CD4-positive, CD25-positive, alpha-beta regulatory T cell (primary cell): ENCODE measurements at places on chromosomes 4 and X.

- DNase-seq, result no peak
These were observed 106.1 kb downstream of the ARAP2 start for GRCh38 chr4:36138220-36138619.

- DNase-seq, result no peak
These were observed 154.4 kb downstream of the AMMECR1 start for GRCh38 chrX:110163488-110163887.

DNA sequence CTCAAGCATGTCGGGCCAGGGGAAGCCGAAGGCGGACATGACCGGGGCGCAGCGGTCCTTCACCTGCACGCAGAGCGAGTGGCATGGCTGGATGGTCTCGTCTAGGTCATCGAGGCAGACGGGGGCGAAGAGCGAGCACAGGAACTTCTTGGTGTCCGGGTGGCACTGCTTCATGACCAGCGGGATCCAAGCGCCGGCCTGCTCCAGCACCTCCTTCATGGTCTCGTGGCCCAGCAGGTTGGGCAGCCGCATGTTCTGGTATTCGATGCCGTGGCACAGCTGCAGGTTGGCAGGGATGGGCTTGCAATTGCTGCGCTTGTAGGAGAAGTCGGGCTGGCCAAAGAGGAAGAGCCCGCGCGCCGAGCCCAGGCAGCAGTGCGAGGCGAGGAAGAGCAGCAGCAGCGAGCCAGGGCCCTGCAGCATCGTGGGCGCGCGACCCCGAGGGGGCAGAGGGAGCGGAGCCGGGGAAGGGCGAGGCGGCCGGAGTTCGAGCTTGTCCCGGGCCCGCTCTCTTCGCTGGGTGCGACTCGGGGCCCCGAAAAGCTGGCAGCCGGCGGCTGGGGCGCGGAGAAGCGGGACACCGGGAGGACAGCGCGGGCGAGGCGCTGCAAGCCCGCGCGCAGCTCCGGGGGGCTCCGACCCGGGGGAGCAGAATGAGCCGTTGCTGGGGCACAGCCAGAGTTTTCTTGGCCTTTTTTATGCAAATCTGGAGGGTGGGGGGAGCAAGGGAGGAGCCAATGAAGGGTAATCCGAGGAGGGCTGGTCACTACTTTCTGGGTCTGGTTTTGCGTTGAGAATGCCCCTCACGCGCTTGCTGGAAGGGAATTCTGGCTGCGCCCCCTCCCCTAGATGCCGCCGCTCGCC lies at the start of gene SFRP2:
Gene SFRP2, minus strand, starts transcription at position 671 of the 864 bp plus-strand sequence. Its CDS starts 248 bp downstream, at position 423.
- DNase-seq, result no peak

DNA sequence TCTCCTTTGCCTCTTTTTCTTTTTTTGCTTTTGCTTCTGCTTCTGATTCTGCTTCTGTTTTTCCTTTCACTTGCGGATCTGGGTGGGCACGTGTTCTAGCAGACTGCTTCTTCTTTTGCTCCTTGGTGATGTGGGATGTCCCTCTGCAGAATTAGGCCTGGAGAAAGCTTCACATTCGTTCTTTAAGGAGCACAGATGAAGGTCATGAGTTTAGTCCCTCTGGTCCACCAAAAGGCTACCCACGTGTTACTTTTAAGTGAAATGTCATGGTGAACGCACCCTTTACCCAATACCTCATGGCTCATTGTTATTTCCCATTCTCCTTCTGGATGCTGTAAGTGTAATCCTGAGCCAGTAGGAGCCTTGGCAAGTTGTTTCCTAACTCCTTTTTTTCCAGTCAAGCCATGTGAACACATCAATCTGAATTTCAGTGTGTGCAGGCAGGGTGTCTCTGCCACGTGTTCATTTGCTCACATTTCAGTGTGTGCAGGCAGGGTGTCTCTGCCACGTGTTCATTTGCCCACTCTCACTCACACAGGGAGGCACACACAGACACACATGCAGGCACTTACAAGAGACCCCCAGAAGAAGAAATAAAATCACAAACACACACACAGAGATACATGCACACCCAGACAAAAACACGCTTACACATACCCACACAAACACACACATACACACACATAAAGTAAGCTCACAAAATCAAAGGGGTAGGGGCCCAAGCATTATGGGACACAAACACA lies 36.9 kb downstream of the NBDY start:
- DNase-seq, result no peak

- DNase-seq, result no peak
These were observed 92.5 kb downstream of the PPEF1 start for GRCh38 chrX:18799911-18800310.

GRCh38 chrX:49071877-49072711 lies 1.7 kb downstream of the PRAF2 start:
- no peak for DNase-seq

DNA sequence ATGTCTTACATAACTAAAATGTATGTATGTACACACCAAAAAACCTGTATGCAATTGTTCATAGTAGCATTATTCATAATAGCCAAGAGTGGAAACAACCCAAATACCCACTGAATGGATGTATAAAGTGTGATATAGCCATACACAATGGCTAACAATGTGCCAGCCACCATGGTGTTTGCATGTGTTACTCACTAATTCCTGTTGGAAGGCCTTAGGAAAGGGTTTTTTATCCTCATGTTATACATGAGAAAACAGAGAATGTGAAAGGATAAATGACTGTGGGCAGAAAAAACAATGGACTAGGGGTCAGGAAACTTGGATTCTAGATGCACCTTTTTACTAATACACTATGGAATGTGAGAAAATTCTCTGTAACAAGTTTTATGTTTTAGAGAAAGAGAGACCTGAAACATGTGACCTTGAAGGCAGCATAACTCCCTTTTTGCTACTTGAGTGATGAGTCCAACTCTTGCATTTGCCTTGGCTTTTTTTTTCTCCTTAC lies 55.7 kb downstream of the TIGD2 start:
- DNase-seq, result no peak

- DNase-seq, result no peak
These were observed 927.8 kb downstream of the STPG2 start for GRCh38 chr4:97215409-97215941.

- DNase-seq, result no peak
These were observed 254.2 kb upstream of the NWD2 start for GRCh38 chr4:36990128-36990872.

DNA sequence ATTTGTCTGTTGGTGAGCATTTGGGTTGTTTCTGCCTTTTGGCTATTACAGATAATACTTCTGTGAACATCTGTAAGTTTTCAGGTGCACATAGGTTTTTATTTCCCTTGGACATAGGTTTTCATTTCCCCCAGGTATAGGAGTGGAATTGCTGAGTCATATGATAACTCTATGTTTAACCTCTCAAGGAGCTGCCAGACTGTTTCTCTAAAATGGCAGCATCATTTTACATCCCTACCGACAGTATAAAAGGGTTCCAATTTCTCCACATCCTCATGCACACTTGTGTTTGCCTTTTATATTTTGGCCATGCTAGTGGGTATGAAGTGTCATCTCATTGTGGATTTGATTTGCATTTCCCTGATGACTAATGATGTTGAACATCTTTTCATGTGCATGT lies 53.5 kb downstream of the TMEM164 start:
- DNase-seq, result no peak

DNA sequence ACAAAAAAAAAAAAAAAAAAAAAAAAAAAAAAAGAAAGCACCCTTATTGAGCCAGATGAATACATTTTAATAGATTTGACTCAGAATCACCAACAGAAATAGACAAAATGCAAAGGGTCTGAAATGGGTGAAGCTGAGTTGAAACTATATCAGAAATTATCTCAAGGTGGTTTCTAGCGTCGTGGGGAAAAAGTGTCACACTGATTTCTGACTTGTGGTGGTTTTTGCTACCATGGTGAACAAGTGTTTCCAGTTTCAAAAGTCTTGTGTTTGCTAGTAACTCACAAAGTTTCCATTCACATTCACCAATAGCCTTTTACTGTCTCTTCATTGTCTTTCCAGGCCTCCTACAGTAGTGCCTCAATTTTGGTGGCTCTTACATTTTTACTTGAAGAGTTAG lies 135.5 kb downstream of the ARHGAP24 start:
- no peak for DNase-seq

DNA sequence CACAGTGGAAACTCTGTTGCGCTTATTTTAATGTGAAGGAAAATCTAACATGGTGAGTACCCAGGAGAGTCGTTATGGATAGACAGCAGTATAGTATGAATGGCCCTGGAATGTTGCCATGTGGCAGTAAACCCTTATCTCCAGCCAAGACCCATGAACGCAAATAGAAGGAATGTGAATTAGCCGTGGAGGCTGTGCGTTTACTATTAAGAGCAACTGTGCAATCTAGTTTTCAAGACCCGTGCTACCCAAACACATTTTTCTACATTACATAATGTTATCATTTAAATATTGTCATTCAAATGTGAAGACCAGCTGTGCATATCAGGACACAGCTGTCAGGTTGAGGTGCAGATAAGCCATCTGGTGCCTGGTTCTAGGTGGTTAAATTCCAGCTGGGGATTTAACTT lies 13.3 kb upstream of the AGA start:
- no peak for DNase-seq

- no peak for DNase-seq
These were observed 26.5 kb downstream of the HNRNPDL start for GRCh38 chr4:82403725-82404124.
